Fibroblast of skin of scalp (primary cell): ENCODE measurements at places on chromosomes 12 and 14.

DNA sequence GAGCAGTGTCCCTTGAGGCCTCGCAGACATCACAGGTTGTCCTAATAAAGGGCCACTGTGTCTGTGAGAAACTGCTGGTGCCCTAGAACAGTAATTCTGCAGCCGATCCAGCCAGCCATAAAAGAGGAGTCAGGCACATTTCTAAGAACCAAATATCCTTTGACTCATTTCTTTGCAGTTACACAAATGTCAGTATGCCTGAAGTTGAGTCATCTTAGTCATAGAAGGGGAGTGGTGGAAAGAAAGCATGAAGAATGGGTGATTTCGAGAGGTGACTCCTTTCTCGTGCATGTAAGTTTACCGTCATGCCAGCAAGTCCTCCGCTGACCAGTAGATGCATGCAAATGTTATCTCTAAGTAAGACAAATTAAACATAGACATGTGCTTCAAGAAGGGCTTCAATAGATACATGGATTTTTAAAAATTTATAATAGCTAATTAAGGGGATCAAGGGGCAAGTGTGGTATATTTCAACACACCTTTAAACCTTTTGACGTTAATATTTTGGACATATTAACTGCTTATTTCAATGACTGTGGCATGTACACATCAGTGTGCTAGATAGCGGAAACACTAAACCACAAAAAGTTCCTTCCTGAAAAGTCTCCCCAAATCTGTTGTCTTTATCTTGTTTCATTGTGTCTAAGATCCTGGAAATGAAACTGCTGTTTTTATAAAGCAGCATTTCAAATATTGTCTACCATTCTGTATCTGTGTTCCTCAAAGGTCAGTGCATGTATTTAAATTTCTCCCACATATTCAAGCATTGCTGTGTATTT, 497.4 kb downstream of the NPAS3 start:
- DNase-seq: peak; percentile 65

DNA sequence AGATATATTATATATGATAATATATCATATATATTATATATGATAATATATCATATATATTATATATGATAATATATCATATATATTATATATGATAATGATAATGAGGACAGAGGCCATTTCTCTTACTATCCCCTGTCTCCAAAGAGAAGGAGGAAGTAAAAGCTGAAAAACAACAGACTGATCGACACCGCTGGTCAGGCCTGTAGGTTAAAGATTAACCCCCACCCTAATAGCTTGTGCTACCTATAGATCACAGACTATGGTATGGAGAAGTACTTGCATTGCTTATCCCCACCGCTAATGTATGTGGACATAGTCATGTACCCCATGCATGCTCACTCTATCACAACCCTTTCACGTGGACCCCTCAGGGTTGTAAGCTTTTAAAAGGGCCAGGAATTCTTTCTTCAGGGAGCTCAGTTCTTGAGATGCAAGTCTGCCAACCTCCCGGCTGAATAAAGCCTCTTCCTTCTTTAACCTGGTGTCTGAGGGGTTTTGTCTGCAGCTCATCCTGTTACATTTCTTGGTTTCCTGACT, 786.1 kb upstream of the TMEM132C start:
- no peak for DNase-seq

- no peak for DNase-seq
Measured at GRCh38 chr12:94070520-94070919, 77.9 kb upstream of the PLXNC1 start.

- DNase-seq: peak; percentile 56
Measured at GRCh38 chr12:30926243-30927221, at the start of gene TSPAN11. Gene TSPAN11, plus strand, starts transcription at chr12:30926748. Its CDS starts 27,244 bp downstream, at chr12:30953992.

- DNase-seq: no peak
Measured at GRCh38 chr12:32265456-32265855, 133.9 kb upstream of the FGD4 start.

DNA sequence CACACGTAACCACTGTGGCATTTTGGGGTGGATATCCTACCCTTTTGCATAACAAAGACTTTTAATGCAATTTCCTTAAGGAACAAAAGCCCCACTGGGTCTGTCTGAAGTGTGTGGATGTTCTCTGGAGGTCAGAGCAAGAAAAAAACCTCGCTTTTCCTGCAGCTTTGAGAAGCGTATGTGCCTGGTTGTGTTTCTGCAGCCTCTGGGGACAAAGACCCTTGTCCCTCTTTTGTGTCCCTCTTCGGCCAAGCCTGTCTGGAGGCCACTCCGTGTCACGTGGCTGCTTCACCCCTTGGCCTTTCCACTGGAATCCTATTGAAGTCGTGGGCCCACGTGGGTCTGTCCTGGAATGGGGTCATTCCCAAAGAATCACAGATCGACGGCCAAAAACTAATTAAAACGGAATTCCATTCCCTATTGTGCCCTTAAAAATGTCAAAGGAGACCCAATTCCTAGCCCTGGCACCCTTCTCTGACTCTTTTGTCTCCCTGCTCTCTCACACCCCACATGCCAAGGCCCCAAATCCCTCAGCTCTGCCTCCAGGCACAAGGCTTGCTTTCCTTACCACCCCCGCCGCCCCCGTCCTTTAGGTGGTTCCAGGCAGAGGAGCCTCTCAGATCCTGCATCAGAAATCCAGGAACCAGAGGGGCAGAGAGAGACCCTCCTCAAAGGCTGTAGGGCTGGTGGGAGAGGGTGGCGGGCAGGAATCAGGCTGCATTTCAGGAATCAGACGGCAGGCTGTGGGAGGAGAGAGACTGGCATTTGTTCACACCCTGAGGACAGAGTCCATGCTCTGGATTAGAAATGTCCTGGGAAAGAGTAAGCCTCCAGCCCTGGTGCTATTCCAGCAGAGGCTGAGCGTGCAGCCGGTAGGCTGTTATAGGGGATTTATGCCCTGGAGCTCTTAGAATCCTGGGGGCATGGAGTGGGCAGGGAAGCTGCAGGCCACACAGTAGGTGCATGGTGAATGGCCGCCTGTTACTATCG, 12.6 kb upstream of the CYP46A1 start:
- no peak for DNase-seq

GRCh38 chr14:68690089-68690958, 102.5 kb downstream of the ZFP36L1 start:
- DNase-seq: no peak

DNA sequence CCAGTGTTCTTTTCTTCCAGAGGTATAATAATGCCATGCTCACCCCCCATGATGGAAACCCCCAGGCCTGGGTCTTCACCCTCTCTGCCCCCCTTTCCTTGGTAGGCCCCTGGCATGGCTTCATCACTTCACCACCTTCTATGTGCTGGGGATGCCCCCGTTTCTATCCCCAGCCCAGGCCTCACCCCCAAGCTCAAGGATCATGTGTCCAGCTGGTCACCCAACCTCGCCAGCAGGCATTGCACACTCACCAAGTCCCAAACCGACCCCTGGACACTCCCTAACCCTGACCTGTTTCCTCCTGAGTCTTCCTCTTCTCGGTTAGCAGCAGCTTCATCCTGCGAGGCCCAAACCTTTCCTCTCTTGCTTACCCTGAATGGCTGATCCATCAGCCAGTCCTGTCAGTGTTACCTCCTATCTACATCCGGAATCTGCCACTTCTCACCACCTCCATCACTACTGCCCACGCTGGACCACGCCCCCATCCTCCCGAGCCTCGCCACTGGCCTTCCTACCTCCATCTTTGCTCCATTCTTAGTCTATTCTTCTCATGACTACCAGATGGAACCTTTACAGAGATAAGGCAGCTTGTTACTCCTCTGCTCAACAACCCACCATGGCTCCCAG, 69.0 kb downstream of the MVK start:
- DNase-seq: no peak

GRCh38 chr12:42015051-42015461, 129.6 kb downstream of the GXYLT1 start:
- no peak for DNase-seq

DNA sequence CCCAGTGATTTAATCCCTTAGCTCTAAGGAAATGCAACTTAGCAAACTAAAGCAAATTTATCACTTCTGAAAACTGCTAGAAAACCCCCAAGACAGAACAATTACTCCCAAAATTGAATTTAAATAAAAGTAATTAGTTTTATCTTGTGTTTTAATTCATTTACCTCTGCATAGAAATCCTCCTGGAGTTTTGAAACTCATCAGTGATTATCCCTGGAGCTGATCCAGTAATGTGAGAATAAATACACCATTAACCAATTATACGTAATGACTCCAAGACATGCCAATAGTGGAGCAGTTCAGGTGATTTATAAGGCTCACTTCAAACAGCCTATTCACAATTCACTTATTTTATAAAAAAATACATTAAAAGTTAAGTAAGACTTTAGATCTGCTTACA, 855.3 kb upstream of the FLRT2 start:
- no peak for DNase-seq

DNA sequence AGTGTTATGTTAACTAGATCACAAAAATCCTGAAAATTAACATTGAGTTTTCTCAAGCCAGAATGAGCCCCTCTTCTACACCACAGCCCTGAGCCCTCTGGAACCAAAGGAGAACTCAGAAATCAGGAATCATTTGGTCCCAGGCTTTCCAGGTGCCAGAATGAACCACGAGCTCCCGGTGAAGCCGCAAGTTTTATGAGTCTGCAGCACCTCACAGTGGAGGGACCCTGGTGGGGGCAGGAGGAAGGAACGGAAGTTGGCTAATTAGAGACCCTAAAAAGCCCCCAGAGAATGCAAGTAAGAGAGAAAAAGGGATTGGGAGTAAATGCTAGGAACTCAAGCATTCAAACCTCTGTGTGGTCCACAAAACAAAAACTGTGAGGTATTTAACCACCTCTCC, 52.9 kb upstream of the BCL2L14 start:
- peak; percentile 11 for DNase-seq

- DNase-seq: no peak
Measured at GRCh38 chr14:26056036-26056616, 541.7 kb downstream of the NOVA1 start.

GRCh38 chr14:103685276-103686211, 29.7 kb downstream of the XRCC3 start:
- no peak for DNase-seq

DNA sequence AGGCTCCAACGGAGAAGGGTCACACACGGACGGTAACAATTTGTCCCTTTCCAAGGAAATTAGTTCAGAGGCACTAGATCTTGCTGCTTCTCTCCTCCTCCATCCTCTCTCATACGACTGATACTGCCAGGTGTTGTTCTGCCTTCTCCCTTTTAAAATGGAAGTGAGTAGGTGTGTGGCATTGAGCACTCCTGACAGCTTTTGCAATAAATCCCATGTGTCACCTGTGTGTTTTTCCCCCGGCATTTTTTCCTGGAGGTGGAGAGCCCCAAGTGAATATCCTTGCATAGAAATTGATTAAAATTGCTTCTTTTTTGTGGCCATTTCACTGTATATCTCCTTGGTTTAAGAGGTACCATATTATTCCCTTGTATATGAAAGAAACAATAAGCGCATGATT, 26.2 kb upstream of the AKAP5 start:
- no peak for DNase-seq

DNA sequence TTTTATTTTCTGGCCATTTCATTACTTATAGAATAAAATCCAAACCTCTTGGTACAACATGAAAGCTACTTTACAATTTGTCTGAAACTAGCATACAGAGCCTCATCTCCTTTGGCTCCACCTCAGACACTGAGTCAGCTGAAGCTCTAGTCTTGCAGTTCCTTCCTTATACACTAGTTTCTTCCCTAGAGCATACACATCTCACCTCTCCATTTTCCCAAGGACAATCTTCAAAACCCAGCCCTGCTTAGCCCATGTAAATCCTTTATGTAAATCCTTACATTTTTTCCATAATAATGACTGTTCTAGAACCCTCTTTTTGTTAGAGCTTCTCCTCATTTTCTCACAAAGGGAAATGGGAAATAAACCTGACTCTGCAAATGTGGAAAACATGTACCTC, 463.4 kb downstream of the SLC16A7 start:
- DNase-seq: no peak

DNA sequence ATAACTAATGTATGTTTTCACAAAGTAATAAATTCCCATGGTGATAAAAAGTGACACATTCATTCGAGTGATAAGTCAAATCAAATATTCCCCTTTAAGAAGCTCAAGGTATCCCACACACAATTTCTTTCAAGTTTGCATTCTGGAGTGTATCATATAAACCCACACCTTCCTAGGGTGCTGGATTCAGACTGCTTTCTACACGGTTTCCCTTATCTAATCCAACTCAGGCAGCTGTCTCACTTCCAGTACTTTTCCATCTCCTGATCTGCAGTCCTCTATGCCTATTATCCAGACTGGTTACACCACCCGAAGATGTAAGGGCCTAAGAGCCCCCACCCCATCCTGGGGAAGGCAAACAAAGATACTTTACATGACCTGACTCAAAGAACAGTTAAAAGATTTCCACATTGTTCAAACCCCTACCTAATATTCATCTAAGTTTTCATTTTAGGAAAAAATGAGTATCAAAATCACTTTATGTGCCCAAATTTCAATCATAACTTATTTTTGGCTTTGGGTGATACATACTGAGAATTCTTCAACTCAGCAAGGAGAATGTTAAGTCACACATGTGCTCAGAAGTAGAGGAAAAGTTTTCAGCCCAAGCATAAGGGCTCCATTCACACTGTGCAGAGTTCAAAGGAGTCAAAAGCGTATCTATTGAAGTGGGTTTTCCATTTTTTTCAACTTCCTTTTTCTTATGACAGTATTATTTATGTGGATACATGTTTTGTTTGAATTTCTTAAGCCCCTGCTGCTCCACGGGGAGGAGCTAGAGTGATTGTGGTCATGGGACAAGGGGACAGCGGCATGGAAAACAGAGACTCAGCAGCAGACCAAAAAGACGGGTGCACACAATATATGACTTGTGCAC, 41.8 kb downstream of the CORO1C start:
- DNase-seq: peak; percentile 69

GRCh38 chr12:103806803-103807202, 34.2 kb downstream of the NT5DC3 start:
- no peak for DNase-seq

GRCh38 chr12:51067229-51067628, 16.2 kb downstream of the CSRNP2 start:
- DNase-seq: no peak

- DNase-seq: no peak
Measured at GRCh38 chr12:39065455-39065854, 160.1 kb upstream of the CPNE8 start.

GRCh38 chr12:101925935-101926334, 48.6 kb downstream of the DRAM1 start:
- no peak for DNase-seq

- DNase-seq: no peak
Measured at GRCh38 chr12:41310367-41310766, 122.2 kb downstream of the PDZRN4 start.

- peak; percentile 73 for DNase-seq
Measured at GRCh38 chr12:11927286-11927935, 143.3 kb upstream of the BCL2L14 start.

- DNase-seq: no peak
Measured at GRCh38 chr12:70459786-70460185, 93.7 kb downstream of the KCNMB4 start.
